ENCODE measurements at places on chromosomes 4 and X. TPM values are rescaled to one million over a fixed set of nuclear protein-coding genes. Genes with fewer than 3 reads are reported as not detected.
A peak's percentile ranks its signal among the peaks of the same experiment; 100 is the strongest.

Gene CD38
- total RNA-seq = 22.0 TPM

Gene MAN2B2
- total RNA-seq = 12.3 TPM

Gene NIPAL1
- total RNA-seq = 0.47 TPM

Gene GYPA
- total RNA-seq = not detected

Gene ERCC6L
- total RNA-seq = 2.4 TPM

Gene STAG2
- 135 TPM for total RNA-seq

Gene FGFR3
- 1.4 TPM for total RNA-seq

Gene CT45A7
- total RNA-seq = not detected

Gene SLC9B1
- not detected for total RNA-seq

Gene RRH
- total RNA-seq = not detected

Gene RTL3
- total RNA-seq = not detected

Gene OPRPN
- total RNA-seq = not detected

Gene APELA
- total RNA-seq = not detected

Gene NOX1
- total RNA-seq = not detected

Gene PWWP3B
- total RNA-seq = not detected

Gene FRMPD3
- not detected for total RNA-seq

Gene FGF13
- 17.9 TPM for total RNA-seq

Gene ALG13
- 56.7 TPM for total RNA-seq

Gene TLR2
- total RNA-seq = 0.51 TPM

- no peak for DNase-seq
Observed at GRCh38 chr4:12203945-12204344, 775.3 kb upstream of the HS3ST1 start.

DNA sequence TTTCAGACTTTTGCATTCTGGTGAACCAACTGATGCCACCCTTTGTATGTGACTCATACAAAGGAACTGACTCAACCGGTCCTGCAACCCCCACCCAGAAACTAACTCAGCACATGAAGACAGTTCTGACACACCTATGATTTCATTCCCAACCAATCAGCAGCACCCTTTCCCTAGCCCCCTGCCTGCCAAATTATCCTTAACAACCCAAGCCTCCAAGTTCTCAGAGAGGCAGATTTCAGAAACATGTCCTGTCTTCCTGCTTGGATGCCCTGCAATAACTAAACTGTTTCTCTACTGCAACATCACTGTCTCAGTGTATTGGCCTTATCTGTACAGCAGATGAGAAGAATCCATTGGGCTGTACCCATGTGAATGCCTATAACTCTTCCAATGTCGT, 284.7 kb downstream of the CAMK2D start:
- peak; percentile 1 for DNase-seq

DNA sequence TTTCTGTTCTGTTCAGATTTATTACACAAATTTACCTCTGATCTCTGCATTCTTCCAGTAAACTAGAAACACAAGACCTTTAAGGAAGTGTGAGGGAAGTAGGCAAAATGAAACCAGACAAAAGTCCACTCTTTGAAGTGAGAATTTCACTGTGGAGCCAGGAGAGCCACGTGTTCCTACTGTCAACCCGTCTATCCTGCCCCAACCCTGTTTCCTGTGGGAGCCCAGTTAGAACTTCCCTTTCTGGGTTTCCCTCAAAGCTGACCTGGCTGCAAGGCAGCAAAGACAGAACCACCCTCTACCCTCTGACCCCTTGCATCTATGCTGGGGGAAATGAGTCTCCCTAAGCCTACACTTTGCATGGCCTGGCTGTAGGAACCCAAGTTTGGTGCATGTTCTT, 40.0 kb downstream of the TMEM144 start:
- DNase-seq = no peak

DNA sequence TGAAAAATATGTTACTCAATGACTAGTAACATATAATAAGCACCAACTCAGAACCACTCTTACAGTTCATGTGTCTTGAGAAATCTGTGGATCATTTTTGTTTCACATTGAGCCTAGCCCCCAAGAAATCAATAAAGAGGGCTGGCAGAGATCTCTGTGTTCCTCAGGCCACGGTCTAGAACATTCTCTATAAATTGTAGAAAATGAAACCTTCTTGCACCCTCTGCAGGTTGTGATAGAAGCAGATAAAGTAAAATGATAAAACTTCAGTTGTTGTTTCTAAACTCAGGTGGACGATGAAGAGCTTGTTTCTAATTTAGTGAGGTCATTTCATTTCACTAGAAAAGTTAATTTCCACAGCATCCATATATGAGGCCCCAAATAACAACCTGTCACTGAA, 182.7 kb downstream of the KIT start:
- no peak for DNase-seq

DNA sequence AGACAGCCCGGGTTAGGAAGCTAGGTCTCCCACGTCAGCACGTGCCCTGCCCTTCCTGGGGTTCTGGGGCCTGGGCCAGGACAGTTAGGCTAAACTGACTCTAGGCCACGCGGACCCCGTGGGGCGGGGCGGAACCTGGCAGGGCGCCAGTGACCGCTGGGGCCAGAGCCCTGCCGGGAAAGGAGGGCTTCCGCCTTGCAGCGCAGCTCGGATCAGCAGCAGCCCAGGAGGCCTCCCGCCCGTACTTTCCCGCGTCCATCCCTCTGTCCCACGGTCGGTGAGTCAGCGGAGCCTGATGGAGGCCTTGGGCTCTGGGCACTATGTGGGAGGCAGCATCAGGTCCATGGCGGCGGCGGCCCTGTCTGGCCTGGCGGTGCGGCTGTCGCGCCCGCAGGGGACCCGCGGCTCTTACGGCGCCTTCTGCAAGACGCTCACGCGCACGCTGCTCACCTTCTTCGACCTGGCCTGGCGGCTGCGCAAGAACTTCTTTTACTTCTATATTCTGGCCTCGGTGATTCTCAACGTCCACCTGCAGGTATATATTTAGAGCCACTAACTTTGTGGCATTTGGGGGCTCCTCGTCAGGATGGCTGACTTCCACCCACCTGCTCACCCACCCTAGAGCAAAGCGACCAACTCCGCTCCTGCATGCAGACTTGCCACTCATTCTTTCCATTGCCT, at the start of gene SMIM10:
Gene SMIM10, plus strand, starts transcription at position 191 of the 681 bp plus-strand sequence. Its CDS starts 105 bp downstream, at position 296.
- peak; percentile 56 for DNase-seq

- peak; percentile 17 for DNase-seq
Observed at GRCh38 chr4:77820649-77821561, 1.7 kb upstream of the CNOT6L start.

GRCh38 chr4:7068883-7069282, 1.0 kb upstream of the GRPEL1 start:
- no peak for DNase-seq

- no peak for DNase-seq
Observed at GRCh38 chrX:7112071-7112470, 35.4 kb upstream of the STS start.

DNA sequence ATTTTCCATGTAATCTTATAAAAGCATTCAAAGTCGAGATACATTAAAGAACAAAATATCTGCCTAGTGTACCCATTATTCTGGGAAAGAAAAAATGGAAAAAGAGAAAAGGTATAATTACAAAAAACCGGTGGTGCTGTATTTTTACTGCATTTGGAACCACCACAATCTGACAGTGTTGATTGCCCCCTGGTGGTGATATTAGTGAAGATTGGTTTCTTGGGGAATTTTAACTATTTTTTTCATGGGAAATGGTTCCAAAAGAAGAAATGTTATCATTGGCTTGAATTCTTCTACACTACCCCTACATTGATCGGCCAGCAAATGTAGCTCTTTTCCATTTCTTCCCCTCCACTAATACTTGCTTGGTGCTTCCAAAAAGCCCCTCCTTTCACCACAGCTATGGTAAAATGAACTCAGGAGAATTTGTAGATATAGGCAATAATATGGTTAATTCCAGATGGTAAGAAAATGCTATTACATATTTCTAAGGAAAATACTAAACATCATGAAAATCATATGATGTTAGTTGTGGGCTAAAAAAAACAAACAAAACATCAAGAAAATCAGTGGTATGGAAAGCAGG, 50.0 kb downstream of the COX18 start:
- peak; percentile 71 for DNase-seq

DNA sequence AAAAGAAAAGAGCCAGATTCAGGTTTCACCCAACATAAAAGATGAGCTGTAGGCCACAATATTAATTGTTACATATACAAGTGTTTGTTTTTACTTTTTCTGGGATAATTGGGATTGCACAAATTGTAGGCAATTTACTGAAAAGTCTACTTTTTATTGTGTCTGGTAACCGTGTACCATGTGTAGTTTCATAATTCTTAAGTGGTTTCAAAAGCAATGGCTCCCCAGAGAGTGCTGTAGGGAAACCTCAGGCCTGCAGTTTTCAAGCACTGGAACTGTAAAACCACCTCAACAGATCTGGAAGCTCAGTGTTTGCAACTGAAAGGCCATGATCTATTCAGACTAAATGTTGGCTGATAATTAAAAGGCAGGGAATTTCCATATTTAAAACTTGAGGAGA, 53.9 kb upstream of the MMAA start:
- no peak for DNase-seq

DNA sequence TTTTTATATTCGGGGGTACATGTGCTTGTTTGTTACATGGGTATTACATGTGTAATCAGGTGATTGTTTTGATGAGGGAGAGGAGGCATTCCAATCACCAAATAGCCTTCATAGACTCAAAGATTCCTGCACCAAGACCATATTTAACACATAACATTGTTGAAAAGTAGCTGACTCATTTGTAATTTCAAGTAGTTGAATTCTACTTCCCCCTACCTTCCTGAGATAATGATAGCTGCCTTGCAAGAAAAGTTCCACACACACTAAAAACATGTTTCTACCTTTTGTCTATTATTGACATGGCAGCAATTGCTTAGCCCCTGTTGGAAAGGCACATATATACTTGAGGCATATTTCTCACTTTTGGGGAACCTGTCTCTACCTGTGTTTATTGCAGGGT, 16.1 kb downstream of the PGAM4 start:
- no peak for DNase-seq

DNA sequence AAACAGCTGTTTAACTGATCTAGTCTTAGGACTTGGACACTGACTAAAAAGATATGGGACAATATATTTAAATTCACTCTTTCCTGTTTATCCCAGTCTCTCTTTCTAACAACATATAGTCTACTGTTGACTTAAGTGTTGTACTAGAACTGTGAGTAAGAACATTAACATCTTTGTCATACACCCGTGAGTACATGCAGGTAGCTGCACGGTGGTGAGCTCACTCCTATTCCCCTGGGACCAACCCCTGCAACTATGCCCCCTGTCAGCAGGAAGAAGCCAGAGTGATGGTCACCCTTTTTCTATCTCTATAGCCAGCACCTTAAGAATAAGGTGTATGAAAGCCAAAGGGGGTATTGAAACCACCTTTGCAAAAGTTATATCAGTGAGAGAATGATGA, 17.6 kb downstream of the TBL1X start:
- peak; percentile 7 for DNase-seq

GRCh38 chr4:1003271-1004070, 8.0 kb upstream of the FGFRL1 start:
- no peak for DNase-seq

GRCh38 chr4:84927428-84927827, 39.1 kb downstream of the WDFY3 start:
- no peak for DNase-seq

GRCh38 chr4:109559625-109559982, 442 bp upstream of the MCUB start:
- DNase-seq = peak; percentile 58

DNA sequence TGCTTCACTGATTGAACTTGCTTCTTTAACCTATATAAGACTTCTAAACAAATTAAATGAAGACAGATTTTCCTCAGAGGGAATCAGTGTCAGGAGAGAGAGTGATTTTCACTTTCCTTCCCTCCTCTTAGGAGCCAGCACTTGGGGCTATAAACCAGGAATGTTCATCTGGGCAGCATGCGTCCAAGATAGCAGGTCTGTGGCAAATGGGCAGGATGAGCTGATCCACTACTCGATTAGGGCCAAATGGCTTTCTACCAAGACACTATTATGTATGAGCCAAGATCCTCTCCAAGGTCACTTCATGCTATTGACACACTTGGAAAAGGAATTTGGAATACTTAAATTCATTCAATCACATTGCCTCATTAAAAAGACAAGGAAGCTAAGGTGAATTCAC, 203.9 kb upstream of the GRID2 start:
- no peak for DNase-seq

DNA sequence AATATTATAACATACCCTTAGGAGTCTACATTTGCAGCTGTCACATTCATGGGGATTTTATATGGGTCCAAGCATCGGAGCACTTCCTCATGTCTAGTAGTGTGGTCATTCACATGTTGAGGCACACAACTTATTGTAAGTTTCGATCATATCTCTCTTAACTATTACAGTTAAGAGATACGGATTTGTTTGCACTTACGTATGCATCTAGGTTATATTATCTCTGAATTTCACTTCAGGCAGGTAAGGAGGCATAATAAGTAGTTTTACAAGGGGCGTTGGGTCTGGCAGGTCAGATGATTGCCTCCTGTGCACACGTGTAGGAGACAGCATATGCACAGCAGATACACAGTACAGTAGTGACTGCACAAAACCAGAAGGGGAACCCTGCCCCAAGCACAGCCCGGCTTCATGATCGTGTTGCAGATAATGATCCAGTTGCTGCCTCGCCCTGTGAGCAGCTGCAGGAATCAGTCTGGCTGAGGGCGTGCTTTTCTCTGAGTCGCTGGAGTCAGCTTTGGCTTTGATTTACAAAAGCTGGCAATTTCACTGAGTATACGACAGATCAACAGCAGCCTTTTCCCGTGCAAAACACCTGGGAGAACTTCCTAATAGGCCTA, 302.9 kb upstream of the GATB start:
- DNase-seq = no peak

DNA sequence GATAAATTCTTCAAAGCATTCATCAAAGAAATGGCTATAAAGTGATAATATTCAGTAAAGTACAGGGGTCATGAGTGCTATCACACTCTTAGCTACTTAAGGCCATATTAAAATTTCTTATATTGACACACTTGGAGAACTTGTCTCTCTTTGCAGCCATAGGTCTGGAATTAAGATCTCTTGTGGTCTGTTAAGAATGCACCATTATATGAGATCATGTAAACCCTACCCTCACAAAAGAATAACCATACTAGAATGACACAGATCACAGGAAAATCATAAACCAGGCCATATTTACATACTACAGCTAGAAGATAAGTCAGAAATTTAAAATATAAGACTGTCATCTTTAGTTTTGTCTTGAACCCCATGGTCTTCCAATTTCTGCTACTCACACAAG, 434.3 kb downstream of the PDGFC start:
- DNase-seq = no peak

GRCh38 chr4:178448372-178449035, 1006.3 kb upstream of the AGA start:
- no peak for DNase-seq

DNA sequence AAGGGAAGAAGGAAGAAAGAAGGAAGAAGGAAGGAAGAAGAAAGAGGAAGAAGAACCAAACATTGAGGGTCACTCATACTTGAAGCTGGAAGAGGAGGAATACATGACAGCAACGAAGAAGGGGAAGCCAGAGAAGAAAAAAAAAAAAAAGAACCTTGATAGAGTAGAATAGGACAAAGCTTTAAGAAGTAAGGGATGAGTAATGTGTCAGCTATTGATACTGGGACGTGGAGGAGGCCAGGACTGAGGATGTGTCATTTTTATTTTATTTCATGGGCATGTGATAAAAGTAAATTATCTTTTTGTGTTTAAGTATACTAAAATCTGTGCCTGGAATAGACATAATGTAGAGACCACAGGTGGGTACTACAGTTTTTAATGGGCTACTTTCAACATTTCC, 6.4 kb downstream of the EDA2R start:
- DNase-seq = no peak

All from dermis blood vessel endothelial cell (primary cell).